ENCODE measurements at places on chromosomes 1 and 21.
A peak's percentile ranks its signal among the peaks of the same experiment; 100 is the strongest.

DNA sequence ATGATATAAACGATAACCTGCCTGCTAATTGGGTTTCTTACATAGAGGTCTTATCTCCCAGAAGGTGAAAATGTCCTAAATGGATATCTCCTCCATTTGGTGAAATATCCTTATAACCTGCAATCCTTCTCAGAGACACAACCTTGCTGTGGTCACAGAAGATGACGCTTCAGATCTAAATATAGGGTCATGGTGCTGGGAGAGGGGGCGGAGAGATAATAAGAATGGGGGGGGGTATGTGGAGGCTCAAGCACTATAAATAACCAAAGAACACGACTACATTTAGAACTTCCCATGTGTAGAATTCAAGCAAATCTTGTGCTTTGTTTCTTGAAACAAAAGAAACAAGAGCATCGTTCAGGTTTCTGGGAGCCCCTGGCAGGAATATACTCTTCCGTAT lies 260.6 kb upstream of the ESRRG start:
- no peak for DNase-seq

DNA sequence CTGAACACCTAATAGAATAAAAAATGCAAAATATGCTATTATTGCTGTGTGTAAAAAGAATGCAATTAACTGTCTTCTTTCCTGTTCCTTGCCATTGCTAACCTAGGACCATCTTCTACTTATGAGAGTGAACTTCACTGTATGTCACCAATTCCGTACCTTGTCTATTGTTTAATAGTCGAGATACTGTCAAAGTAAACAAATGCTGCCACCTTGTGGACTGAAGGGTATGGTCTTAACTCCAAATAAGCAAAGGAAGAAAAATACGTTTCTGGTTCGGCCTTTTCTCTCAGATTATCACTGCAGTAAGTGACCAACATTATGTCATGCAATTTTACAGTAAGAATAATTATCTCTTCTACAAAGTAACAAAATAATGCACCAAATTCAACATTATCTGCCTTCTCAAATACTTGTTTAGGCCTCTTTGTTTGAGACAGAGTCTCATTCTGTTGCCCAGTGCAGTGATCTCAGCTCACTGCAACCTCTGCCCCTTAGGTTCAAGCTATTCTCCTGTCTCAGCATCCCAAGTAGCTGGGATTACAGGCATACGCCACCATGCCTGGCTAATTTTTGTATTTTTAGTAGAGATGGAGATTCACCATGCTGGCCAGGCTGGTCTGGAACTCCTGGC lies 133.4 kb downstream of the COP1 start:
- peak; percentile 22 for DNase-seq

GRCh38 chr1:245019910-245020486 lies 134.8 kb upstream of the KIF26B start:
- DNase-seq: no peak

DNA sequence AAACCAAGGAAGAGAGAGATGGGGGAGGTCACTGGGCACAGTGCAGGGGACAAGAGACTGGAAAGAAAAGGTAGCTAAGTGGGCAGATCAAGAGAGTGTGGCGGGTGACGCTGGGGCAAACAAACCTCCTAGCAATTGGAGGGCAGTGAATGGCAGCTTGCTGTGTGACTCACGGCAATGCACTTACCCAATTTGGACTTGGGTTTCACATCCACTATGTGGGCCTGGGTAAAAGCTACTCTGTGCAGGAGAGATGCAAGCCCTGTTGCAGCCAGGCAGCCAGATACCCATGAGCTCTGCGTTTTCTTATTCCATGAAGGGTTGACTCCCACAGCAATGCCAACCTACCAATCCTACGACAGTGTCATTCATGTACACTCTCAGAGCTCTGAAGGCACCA lies 9.5 kb downstream of the PLXNA2 start:
- no peak for DNase-seq

DNA sequence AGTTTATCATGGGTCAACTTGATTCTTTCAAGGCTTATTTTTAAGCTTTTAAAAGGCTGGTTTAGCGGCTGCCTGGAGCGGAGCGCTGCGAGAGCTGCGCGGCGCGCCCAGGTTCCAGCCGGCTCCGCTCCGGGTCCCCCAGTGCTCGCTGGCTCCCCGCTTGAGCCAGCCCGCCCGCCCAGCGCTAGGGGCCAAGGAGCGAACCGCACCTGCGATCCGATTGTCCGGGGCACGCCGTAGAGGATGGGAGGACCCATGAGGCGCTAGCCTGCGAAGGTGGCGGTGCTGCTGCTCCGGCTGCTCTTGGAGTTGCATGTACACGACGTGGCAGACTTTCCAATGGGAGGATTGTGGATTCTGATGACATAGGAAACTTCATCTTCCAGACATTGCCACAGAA lies 9.9 kb upstream of the CFHR4 start:
- DNase-seq: no peak

DNA sequence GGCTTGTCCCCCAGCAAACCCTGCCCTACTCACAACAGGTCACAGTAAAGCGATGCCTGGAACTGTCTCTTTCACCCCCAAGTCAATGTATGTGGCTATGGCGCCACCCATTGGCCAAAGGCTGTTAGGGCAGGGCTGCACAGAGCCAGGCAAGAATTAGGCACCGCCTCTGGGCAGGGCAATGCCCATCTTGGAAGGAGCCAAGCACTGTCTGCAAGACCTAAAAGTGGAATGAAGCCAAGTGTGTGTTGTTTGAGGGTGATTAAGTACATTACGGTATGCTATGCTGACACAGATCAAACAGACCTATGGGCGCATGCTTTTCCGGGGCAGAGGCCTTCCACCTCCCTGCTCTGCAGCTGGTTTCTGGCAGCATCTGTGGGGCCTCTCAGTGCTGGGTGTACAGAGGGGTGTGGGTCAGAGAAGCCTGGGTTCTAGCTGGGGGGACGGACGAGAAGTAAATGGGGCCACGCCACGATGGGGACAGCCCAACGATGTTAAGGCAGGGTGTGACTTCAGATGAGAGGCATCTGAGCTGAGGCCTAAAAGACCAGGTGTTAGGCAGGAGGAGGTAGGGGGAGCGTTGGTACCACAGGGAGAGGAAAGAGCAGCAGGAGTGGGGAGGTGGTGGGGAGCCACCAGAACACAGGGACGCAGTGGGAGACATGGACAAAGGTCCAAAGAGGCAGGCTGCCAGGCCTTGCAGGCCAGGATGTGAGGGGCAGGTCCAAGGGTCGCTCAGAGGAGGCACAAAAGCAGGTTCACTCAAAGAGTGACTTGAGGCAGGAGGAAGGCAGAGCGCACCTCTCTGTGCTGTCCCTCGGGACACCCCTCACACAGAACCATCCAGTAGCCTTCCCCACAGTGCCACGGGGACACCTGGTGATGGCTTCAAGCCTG lies 49.8 kb downstream of the ACOT7 start:
- peak; percentile 58 for DNase-seq
